ENCODE measurements at places on chromosomes 7 and 10. TPM values are rescaled to one million over a fixed set of nuclear protein-coding genes. Genes with fewer than 3 reads are reported as not detected.
A peak's percentile ranks its signal among the peaks of the same experiment; 100 is the strongest.

DNA sequence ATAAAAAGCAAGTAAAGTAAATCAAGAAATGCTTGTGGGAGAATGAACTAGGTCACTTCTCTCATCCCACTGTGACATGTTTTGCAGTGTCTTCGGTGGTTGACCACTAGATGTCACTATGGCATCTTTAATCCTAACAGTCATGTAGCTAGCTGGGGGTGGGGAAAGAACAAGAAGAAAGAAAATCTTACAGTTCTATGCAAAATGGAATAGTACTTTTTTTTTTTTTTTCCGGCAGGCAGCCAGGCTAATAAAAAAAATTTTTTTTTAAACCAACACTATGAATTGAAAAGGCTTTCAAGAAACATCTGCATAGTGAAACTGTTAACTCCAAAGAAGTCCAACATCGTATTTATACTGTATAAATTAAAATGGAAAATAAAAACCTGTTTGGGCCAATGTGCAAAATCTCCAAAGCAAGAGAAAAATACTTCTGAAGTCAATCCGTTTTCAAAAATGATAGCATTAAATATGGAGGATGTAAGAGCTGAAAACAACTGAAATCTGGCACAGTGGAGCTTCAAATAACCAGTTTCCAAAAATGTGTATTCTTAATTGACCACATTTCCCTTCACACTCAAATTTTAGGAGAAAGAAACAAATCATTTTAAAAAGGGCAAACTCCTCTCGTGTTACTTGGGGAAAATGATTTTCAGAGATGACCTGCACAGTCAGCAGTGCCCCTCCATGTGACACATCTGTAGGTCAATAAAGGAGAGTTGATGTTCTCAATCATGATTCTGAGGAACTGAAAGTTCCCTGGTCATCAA lies 38.5 kb downstream of the CDK1 start:
- peak; percentile 90 for DNase-seq

The IDI2 gene
- not detected for polyA plus RNA-seq

GRCh38 chr10:52390388-52390787 lies 76.3 kb downstream of the DKK1 start:
- DNase-seq, result no peak

DNA sequence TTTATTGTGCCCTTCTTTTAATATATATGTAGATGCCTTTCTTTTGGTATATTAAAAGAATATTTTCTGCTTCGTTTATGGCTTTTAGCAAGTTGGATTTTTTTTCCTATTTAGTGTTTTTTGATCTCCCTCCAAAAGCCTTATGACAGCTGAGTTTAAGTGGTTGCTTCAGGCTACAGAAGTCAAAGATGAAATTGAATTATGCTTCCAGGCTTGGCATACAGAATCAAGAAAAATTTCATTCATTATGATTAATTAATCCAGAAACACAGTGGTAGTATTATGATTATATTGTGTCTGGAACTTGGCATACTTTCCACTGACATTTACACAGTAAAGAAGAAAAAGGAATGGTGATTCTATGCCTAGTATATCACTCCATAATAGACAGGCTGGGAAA lies 63.8 kb upstream of the SEM1 start:
- no peak for DNase-seq

DNA sequence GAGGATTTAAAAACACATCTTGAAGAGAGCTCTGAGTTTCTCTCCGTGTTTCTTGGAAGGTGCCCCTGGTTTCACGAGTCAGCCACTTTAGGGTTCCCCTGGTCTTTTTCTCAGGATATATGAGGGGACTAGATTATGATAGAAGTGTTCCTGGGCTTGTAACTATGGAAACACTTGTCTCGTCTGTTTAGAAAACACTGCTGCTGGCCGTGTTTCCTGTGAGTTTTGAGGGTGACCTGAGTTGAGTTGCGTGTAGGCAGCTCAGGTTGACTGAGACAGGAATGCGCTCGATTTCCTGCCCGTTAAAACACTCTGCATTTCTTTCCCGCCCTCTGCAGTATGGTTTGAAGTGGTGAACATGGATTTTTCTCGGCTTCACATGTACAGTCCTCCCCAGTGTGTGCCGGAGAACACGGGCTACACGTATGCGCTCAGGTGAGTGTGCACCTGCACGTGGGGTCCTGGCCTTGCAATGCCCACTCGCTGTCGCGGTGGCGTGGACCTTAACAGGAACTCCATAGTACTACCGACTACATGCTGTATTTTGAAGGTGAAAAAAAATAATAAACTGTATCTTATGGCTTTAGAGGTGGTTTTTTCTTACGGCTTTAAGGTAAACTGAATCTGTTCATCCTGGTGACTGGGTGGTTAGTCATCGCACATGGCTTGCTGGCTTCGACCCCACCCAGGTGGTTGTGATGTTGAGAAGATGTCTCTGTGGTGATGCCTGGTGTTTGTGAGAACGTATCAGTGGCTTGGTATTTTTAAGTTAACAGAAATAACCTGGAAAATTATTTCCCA lies at the start of gene SUN1:
TSS of gene SUN1 (plus strand) at position 310 of the 801 bp plus-strand sequence. CDS start at position 359, 49 bp downstream.
- DNase-seq, result peak; percentile 88

Data from IMR-90 (cell line).